SJCRH30 (cell line): ENCODE measurements at places on chromosomes 5 and 9.

- no peak for DNase-seq
Observed at GRCh38 chr5:154213592-154213991, 23.1 kb downstream of the GALNT10 start.

- DNase-seq, result no peak
Observed at GRCh38 chr5:96058084-96058483, 96.4 kb upstream of the ELL2 start.

DNA sequence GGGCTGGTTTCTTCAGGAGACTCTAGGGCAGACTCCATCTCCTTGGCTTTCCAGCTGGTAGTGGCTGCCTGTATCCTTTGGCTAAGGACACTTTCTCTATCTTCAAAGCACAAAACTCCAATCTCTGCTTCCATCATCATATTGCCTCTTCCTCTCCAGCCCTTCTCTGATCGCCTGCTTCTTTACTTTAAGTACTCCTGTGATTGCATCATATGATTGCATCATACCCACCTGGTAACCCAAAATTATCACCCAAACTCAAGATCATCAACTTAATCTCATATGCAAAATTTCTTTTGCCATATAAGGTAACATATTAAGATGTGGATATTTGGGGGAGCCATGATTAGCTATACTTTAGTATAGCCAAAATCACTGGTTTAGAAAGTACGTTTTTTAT is 1092.6 kb upstream of the CDH6 start:
- no peak for DNase-seq

DNA sequence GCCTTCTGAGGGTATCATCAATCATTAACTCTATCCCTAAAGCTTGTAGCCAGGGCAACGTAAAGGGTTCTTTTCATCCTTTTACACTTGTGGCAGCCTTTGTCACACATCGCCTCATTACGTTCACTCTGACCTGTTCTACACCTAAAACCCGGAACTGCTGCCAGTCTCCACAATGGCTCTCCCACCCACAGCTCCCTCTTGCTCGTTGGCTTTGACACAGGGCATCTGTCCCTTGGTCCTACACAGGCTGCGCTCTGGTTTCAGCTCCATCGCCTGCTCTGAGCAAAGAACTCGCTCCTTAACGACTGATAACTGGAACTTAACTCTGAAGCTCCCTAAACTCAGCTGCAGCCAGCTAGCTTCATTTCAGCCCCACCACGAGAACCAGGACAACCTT is 112.8 kb upstream of the CTNND2 start:
- DNase-seq, result no peak

DNA sequence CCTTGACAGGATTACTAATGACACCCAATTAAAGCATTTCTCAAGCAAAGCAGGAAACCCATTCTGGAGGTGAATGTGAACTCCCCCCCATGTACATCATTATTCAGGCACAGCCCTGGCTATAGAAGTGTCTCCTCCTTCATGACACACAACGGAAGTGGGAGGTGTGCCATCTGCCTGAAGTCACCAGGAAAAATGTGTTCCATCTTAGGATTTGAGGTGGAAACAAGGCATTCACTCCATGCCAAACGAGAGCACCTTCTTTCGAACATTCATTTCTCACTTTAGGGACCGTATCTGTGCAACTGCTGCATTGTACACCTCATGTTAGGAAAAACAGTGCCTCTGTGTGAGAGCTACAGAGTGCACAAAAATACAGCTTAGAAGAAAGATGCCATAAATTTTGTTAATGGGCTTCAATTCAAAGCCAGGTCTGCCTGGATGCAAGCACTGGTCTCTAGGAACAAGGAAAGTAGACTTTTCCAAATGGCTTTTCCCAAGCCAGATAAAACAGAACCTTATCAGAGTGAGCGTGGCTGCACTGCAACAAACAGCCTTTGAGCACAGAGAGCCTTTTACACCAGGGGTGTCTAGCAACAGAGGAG is 19.4 kb downstream of the GOLM1 start:
- no peak for DNase-seq

DNA sequence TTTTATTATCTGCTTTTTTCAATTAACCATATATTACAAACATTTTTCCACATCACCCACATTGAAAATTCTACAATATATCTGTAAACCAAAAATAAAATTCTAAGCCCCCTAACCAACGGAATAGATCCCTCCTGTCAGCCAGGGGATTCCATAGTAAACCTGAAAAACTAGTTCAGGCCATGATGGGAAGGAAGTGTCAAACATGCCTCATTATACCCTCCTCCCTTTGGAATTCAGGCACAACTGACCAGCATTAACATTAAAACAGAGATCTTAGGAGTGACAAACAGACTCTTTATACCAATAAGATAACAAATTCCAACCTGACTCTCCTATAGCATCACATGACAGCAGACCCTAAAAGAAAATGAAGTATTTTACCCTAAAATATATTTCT is 113.7 kb upstream of the DMRT1 start:
- no peak for DNase-seq

DNA sequence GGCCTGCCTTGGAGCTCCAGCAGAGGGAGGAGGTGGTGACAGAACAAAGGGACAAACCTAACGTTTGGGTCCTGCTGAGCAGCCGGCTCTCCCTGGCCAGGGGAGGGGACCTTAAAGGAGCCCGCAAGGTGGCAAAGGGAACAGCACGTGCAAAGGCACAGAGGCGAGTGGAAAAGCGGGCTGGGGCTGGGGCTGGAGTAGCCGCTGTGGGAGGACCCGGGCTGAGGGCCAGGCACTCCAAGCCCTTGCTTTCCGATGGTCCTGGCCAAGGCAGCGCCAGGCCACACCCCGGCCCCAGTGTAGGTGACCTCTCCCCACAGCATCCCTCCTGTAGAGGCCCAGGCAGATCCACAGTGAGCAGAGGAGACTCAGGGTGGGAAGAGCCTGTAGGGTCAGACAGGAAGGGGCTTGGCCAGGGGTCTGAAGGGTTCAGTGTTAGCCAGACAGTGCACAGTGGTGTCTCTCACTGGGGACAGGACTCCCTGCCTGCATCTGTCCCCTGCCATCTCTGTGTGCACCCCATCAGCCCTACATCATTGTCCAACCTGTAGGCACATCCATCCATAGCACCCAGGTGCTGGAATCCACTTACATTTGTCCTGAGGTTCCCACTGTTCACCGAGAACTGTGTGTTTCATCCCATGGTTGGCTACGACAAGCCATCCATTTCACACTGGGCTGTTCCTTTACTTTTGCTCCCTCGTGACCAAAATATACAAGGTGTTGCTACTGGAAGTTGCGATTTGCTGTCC is 77.0 kb downstream of the NEK6 start:
- no peak for DNase-seq
